Glomerular endothelial cell (primary cell): ENCODE measurements at places on chromosomes 12 and 14. TPM values are rescaled to one million over a fixed set of nuclear protein-coding genes. Genes with fewer than 3 reads are reported as not detected.

DNA sequence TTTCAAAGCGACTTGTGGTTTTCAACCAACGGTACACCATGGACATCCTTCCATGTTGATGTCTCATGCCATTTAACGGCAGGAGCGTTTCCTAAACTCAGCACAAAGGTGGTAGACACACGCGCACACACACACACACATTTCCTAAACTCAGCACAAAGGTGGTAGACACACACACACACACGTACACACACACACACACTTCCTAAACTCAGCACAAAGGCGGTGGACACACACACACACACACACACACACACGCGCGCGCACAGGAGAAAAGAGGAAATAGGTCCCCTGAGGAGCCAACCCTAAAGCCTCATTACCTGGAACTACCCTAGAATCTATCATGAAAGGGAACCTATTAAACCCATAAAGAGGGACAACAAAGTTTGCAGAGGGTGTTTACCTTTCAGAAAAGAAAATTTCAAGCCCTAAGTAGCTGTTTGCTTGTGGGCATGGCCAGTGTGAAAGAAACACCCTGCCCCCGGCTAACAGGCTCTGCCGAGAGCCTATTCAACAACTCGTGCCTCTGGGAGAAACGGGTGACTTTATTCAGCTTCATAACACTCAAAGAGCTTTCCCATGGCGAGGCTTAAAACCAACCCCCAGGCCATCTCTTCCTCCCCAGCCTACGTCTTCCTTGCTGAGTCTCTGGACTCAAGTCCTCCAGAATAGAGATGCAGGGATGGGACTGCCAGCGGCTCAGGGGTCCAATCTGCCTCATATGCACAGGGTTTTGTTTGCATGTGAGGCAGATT, 31.8 kb downstream of the SLC8B1 start:
- no peak for DNase-seq

DNA sequence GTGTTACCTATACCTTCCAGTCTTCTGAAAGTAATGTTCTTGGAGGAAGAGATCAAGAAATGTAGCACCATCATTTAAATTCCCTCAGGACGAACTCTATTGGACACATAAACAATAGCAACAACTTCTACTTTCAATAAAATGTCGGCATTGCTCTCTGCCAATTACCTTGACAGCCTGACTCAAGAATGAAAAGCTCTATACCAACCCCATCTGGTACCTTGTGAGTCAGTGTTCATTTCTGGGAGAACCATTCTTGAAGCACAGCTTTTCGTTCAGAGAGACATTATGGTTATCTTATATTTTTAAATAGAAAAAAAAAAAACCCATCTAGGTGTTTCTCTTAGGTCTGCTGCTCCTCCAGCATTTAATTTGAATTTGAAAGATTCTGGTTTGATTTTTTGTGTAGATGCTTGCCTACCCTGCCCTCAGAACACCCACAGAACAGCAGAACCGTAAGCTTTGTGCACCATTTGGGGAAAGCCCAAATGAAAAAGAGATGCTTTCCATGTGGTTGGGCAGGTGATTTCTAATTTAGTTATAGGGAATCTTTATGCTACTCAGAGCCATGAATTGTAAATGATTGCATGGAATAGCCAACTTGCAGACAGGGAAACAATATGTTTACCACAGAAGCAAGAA, 156.0 kb downstream of the SAMD4A start:
- peak; percentile 55 for DNase-seq

DNA sequence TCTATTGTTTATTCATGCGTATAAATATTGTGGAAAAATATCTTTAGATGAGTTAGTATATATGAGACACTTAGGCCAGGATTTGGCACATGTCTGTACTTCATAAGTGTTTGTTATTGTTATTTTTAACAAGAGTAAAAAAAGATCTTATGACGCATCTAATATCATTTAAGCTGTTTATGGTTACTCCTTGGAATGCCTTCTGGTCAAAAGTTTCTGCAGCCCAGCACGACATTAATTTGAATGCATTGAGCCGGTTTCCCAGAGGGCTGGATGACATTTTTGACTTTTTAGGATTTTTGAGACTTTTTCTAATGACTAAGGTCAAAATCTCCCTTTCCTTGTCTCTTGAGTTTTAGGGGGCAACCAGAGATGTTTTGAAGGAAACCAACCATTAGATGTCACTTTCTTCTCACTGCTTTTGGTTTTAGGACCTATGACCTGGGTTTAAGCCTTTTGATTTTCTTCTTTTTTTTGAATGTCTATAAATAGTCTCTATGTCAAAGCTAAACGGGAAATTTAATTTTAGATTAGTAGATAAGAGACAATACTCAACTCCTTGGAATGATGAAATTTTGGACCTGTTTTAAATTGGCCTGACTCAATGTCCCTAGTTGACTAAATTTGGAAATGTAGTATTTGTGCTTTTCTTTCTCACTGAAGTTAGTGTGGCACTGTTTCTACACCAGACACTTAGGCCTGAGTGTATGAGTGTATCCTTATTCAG, 215.5 kb downstream of the AEBP2 start:
- peak; percentile 18 for DNase-seq

DNA sequence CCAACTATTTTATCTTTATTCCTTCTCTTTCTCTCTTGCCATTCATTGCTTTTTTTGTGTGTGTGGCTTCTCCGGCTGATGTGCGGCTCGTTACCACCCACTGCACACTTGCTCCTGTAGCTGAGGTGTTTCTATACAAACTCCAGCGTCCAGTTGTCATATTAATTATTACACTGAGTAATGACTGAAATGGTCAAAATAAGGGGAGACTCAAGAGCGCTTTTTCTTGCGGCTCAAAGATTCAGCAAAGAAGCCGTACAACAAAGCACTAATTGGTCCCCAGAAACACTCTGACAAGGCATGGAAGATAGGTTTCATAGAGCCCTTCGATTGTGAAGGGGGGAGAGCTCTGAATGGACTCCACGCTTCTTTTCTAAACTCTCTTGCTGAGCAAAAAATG, 5.6 kb upstream of the ASCL1 start:
- no peak for DNase-seq

The MMP17 gene
- 24.3 and 26.6 TPM in 2 replicates for total RNA-seq
